ENCODE measurements at places on chromosomes 13 and 19.

- no peak for DNase-seq
Measured at GRCh38 chr19:57068921-57069697, 50.7 kb upstream of the USP29 start.

DNA sequence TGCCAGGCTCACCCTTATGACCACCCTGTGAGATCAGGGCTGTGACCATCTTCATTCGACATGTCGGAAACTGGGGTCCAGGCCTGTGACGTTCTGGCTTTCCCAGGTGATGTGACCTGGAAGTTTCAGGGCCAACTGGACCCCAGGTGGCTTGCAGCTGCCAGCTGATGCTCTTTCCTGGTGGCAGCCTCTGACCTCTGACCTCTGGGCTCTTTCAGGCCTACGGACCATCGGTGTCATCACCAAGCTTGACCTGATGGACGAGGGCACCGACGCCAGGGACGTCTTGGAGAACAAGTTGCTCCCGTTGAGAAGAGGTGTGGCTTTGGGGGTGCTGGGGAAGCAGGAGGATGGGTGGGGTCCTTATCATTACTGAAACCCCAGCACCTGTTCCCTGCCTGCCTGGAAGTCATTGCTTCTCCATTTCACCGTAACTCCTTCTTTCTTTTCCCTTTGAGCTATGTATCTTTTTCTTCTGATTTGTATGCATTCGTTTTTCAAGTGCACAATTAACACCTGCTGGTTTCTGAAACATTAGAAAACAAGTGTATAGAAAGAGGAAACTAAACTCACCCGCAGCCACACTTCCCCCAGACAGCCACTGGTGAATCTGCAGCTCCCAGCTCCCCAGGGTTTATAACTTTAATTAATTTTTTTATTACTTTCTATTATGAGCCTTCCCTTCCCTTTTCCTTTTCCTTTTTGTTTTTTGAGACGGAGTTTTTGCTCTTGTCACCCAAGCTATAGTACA, 58.9 kb downstream of the TMED1 start:
- no peak for DNase-seq

DNA sequence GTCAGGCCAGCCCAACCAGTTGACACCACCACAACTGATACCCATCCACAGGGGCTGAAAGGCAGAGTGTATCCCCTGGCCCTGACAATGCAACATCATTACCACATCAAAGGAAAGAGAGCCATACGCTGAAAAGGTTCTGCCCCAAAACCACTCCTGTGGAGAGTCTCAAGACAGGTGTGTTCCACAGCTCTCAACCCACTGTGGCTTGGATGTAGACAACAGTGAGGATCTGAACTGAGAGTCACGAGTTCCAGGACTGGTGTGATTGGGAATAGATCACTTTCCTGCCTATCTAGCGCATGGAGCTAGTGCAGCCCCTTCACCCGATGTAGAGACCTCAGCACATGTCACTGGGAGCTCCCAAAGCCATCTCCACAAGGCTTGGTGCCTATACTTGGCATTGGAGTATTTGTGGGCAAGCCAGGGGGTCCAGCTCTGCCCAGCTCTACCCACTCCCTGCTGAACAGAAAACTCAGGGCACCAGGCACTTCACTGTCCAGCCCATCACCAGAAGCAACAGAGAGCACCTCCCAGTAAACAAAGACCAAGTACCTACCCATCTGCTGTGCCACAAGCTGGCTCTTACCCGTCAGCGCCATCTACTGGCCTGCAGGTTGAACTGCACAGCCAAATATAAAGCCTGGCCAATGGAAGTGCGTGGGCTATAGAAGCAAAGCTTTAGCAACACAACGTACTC, 579.5 kb downstream of the UQCRFS1 start:
- DNase-seq, result no peak

- DNase-seq, result no peak
Measured at GRCh38 chr13:26604784-26605545, 47.5 kb downstream of the WASF3 start.

- no peak for DNase-seq
Measured at GRCh38 chr13:101785858-101786257, 333.4 kb downstream of the ITGBL1 start.

DNA sequence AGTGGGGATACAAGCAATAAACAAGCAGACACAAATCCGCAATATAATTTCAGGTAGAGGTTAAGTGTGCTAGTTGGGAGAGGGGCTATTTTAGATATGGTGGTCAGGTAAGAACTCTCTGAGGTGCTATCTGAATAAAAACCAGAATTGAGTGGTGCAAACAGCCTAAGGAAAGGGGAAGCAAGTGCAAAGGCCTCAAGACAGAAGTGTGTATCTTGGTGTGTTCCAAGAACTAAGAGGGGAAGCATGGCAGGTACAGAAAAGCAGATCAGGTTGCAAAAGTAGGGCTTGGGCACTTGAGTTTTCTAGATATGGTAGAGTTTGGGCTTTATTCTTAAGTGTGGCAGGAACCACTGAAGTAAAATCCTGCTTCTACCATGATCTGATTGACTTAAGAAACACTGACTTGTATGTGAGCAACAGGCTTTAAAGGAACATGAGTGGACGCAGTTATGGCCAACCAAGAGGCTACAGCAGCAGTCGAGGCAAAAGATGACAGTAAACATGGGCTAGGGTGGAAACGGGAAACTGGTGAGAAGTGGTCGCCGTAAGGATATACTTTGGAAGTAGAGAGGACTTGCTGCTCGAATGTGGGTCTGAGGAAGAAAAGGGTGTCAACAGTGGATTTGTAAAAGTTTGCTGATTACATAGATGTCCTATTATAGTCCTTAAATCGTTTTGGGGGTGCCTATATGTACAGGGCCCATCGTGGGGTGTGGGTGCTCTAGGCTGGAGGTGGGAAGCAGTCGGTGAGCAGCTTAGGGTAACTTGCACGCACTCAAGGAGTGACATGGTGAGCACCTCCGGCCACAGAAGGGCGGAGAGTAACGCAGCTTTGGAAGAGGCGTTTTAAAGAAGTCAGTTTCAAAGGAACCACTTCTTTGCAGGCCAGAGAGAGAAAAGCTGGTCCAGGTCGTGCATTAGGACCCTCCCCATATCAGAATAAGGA, 677 bp downstream of the TGDS start:
- no peak for DNase-seq

DNA sequence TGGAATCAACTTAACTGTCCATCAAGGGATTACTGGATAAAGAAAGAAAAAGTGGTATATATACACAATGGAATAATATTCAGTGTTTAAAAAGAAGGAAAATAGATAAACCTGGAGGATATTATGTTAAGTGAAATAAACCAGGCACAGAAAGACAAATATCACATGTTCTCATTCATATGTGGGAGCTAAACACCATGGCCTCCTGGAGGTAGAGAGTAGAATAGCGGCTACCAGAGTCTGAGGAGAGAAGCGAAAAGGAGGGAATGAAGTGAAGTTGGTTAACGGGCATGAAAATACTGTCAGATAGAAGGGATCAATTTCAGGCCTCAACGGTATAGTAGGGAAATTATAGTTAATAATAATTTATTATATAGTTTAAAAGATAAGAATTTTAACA, 147.5 kb upstream of the OBI1 start:
- no peak for DNase-seq

- DNase-seq, result peak; percentile 23
Measured at GRCh38 chr13:73715114-73715910, 418.9 kb downstream of the KLF12 start.

DNA sequence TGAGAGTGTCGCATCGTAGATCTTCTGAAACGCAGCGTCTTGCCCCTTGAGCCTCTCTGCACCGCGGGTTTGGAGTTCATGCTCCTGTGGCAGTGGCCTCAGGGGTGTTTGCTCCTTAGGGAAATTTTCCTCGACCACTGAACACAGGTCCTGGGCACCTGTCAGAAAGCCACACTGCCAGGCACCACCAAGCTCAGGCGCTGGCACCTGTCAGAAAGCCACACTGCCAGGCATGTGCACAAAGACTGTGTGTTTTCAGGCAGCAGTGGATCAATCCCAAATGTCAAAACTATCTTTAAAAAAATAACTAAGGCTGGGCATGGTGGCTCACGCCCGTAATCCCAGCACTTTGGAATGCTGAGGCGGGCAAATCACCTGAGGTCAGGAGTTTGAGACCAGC, 87.1 kb downstream of the ATP11A start:
- no peak for DNase-seq

DNA sequence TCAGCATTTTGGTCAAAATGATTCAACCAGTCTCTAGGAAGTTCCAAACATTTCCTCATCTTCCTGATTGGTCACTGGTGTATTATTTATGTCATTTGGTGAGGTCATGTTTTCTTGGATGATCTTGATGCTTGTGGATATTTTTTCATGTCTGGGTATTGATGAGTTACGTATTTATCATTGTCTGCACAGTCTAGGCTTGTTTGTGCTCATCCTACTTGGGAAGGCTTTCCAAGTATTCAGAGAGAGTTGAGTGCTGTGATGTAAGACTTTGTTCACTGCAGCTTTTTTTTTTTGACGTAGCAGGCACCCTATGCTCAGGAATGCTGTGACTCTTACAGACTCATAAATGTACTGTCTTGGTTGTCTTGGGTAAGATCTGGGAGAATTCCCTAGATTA, 509.5 kb downstream of the SLITRK1 start:
- no peak for DNase-seq

DNA sequence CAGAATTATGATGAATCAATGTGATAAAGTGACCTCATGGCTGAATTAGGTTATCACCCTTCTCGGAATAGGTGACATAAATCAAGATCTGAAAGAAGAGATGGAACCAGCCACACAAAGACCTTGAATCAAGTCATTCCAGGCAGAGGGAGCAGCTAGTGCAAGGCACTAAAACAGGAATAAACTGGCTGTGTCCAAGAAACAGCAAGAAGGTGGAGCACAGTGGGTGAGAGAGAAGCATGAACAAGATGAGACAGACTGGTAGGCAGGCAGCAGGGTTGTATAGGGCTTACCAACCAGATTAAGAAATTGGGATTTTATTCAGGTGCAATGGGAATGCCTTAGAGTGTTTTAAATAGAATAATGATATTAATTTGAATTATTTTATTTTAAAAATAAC, 470.3 kb downstream of the PCDH20 start:
- DNase-seq, result no peak

GRCh38 chr13:111006506-111007031, 91.7 kb upstream of the ANKRD10 start:
- no peak for DNase-seq

- DNase-seq, result no peak
Measured at GRCh38 chr13:50713523-50714248, 129.8 kb downstream of the DLEU7 start.

GRCh38 chr19:16325161-16325527, 518 bp downstream of the KLF2 start:
- peak; percentile 35 for DNase-seq

DNA sequence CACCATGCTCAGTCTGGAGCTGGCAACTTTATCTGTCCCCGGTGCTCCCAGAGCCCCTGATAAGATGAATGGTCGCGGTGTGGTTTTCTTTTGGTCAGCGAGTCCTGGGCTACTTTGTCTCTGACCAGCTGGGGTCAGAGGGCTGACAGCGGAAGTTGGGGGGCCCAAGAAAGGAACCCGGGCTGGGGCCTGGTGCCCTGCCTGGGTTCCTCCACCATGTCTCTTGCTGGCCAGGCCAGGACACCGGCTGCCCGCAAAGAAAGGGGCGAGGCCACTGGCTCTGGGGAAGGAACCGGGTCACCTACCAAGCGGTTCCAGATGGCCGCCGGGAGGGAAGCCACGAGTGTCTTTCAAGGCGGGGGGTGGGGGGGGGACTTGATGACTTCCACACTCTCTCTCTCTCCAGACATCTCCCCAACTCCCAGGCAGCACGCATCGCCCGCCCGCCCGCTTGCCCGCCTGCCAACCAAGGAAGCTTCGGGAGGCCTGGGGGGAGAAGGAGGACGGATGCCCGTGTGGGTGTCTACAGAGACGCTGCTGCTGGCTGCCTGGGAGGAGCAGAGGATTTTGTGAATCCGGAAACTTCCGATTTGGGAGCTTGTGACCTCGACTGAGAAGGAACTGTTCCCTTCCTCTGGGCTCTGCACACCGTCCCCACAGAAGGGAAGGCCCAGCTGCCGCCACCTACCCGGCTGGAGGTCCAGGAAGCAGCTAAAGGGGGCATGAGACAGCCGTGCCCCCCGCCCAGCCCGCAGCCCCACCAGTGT, 1.1 kb downstream of the PIP5K1C start:
- no peak for DNase-seq

- DNase-seq, result peak; percentile 73
Measured at GRCh38 chr19:36573020-36573894, at the start of gene ZNF529. TSS of gene ZNF529 (minus strand) at chr19:36573292. CDS start at chr19:36572346, 946 bp downstream.

DNA sequence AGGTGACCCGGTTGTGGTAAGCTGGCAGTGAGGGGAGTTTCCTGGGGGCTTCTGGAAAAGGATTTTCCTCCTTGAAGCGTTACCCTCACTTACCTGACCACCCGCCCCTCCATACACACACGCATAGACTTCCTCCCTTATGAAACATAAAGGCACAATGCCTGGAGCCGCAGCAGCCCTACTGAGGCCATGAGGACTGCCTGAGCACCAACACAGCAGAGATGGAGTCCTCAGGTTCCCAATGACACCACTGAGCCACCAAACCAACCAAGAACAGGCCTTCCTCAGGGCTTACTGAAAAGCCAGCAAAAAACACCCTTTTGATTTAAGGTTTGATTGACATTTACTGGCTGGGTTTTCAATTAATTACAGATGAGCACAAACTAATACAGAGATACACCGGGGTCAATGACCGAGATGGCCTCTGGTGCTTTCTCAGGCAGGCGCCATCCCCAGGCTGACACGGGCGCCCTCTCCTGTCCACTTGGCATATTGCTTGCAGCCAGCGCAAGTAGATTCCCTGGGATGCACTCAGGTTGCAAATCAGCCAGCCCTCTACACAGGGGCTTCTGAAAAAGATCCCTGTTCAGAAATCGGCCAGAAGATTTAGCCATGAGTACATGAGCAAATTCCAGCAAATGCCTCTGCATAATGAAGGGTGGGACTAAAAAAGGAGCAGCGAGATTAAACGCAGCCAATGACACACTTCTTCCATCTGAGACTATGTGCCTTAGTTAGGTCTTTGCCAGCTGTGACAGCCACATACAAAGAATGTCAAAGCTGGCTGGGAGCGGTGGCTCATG, 14.8 kb downstream of the OPA3 start:
- peak; percentile 30 for DNase-seq

GRCh38 chr13:108267347-108267746, 2.2 kb upstream of the TNFSF13B start:
- no peak for DNase-seq

- no peak for DNase-seq
Measured at GRCh38 chr13:98528663-98529064, 48.2 kb downstream of the STK24 start.

GRCh38 chr19:43505941-43506340, 1.4 kb upstream of the PHLDB3 start:
- no peak for DNase-seq

DNA sequence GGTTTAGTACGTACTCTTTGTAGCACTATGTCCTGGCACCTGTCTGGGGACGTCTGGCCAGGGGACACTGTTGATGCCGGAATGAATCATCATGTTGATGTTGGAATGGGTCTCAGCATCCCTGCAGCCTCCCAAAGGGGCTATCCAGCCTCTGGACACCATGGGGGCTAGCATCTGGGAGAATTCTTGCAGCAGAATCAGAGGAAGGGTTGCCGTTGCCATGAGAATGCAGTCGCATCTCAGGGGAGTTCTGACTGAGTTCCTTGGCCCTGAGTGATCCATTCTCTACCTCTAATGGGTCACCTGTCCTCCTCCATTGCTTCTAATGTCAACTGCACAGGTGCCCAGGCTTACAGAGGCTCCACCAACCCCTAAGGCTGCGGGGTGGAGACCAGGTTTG, 129.1 kb downstream of the UQCRFS1 start:
- no peak for DNase-seq
